ENCODE measurements at places on chromosomes 1 and 21.
A peak's percentile ranks its signal among the peaks of the same experiment; 100 is the strongest.

- no peak for DNase-seq
These were observed 63.7 kb downstream of the NVL start for GRCh38 chr1:224266105-224266914.

- no peak for DNase-seq
These were observed 2.0 kb upstream of the NOS1AP start for GRCh38 chr1:162067466-162067865.

DNA sequence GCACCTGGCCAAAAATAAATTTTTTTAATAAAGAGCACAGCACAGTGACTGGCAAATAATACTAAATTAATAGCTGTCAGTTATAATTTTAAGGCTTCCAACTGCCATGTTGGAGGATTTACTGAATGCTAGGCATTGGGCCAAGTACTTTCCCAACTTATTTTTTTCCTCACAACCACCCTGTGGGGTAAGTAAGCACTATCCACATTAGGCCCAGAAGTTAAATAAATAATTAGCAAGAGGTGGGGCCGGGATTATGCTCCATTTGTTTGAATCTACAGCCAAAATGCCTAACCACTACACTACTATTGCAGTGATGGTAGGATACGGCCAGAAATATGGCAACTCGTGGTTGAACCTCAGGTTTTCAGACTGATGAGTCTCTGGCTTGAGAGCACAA is 4.6 kb upstream of the TRNAU1AP start:
- DNase-seq, result no peak

DNA sequence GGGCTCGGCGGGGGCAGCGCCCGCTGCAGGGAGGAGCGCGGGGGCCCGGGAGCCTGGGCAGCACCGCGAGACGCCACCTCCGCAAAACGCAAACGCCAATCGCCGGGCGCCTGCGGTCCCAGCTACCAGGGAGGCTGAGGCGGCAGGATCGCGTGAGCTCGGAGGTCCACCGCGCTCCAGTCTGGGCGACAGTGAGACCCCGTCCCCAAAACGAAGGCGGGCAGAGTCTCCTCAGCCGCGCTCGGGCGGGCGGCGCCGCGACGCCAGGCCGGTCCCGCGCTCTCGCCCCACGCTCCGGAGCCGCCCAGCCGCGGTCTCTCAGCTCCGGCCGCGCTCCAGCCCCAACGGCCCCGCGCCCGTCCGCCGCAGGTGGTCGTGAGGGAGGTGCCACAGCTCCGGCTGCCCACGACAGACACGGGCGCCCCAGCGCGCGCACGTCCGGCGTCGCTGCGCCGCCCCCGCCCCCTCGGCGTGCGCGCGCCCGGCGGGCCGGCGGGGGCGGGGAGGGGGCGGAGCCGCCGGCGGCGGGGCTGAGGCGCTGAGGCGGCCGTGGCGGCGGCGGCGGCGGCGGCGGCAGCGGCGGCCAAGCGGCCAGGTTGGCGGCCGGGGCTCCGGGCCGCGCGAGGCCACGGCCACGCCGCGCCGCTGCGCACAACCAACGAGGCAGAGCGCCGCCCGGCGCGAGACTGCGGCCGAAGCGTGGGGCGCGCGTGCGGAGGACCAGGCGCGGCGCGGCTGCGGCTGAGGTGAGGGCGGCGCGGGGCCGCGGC is at the start of gene ADARB1:
ADARB1 (plus strand) TSS at position 533 of the 770 bp plus-strand sequence. CDS start 97,077 bp downstream, outside the sequence.
- peak; percentile 54 for DNase-seq

GRCh38 chr21:42059141-42059540 is 12.0 kb upstream of the UMODL1 start:
- DNase-seq, result no peak

DNA sequence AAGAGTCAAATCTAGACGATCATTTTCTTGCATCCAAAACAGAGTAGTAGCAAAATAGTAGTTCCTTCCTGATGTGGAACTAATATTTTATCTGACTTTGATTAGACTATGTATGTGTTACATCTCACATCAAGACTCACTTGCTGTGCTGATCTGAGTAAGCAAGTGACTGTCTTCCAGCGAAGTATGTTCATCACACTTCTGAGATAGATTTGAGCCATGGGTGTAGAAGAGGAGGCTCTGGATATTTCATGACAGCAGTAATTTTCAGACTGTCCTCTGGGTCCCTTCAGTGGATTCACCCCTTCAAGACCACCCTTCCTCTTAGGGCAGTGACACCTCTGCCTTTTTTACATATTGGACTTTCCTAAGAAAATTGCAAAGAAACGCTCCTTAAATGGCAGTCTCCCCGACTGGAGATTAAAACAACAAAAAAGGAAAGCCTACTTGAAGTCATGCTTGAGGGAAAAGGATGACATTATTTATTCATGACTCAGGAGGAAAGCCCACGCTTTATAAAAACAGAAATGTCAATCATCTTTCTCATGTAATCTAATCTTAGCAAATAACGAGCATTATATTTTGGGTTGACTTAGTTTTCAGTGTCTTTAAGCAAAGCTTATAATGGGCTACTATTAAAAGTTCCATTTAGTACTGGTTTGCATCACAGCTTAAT is 22.8 kb downstream of the ATP1B1 start:
- DNase-seq, result no peak

DNA sequence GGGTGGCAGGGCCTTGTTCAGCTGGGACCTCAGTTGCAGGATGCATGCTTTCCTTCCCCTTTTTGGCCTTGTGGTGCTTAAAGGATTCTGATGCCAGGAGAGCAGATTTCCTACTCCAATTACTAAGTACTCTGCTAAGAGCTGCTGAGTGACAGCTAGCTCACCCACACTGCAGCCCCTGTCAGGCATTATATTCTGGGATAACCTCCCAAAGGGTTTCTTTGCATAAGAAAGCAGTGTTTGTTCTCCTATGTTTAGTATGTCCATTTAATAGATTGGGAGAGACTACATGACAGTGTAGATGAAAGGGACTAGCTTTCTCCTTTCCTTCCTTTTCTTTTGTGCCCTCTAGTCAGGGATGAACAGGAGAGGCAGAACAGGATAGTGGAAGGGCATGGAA is 100.7 kb downstream of the FAM78B start:
- no peak for DNase-seq

Data from AG10803 (cell line).